ENCODE measurements at places on chromosomes 13 and 19.
A peak's percentile ranks its signal among the peaks of the same experiment; 100 is the strongest.

DNA sequence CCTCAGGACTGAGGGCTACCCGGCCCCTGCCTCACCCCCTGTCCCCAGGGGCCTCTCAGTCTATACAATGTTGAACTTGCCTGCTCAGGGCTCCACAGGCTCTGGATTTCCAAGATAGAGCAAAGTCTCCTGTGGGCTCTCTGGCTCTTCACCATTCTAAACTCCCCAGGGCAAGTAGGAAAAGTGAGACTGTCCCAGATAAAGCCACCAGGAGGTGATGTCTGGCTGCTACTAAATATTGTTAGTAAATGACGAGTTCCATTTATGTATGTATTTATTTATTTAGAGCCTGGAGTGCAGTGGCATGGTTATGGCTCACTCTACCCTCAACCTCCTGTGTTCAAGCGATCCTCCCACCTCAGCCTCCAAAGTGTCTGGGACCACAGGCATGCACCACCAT is 73.6 kb upstream of the SIAH3 start:
- no peak for DNase-seq

- DNase-seq = peak; percentile 11
These were observed 26.2 kb downstream of the CELF5 start for GRCh38 chr19:3250675-3251074.

GRCh38 chr13:51330791-51331190 is 8.7 kb upstream of the SERPINE3 start:
- DNase-seq = no peak

- no peak for DNase-seq
These were observed 1007.2 kb downstream of the PCDH9 start for GRCh38 chr13:66222926-66223325.
